Glomerular endothelial cell (primary cell): ENCODE measurements at places on chromosomes 2 and 18. TPM values are rescaled to one million over a fixed set of nuclear protein-coding genes. Genes with fewer than 3 reads are reported as not detected.

DNA sequence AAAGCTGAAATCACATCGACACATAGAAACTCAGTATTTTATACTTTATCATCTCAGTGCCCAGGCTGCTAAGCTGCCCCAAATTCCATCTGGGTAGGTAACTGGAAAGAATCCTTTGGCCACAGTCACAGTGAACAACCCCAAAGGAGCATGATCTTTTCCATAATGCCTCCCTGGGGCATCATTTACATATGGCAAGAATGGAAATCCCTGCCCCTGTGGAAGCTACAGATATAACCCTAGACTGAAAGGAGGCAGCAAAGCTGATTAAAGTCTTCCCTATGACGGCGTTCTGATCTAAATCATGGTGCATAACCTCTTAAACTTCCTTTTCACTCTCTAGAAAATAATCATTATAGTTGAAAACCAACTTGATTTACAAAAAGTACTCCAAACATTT is 41.5 kb downstream of the MAP3K19 start:
- no peak for DNase-seq

DNA sequence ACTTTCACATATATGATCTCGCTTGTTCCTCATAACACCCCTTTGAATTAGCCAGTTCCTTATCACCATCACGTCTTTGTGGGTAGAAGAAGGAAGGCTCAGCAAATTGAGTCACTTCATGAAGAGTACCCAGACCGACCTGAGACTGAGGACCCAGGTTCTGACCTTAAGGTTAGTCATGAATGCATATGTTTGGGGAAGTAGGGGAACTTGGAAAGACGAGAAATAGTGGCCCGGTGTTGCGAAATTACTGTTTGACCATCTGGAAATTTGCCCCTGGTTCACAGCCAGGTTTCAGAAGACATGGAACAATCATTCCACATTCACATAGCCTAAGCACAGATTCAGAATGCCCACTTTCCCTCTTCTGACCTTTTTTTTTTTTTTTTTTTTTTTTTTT is 59.8 kb downstream of the MEIS1 start:
- no peak for DNase-seq

The ZAP70 gene
- total RNA-seq, result 2.7 and 4.6 TPM in 2 replicates

GRCh38 chr2:99801327-99801901 is 311.6 kb upstream of the REV1 start:
- no peak for DNase-seq

DNA sequence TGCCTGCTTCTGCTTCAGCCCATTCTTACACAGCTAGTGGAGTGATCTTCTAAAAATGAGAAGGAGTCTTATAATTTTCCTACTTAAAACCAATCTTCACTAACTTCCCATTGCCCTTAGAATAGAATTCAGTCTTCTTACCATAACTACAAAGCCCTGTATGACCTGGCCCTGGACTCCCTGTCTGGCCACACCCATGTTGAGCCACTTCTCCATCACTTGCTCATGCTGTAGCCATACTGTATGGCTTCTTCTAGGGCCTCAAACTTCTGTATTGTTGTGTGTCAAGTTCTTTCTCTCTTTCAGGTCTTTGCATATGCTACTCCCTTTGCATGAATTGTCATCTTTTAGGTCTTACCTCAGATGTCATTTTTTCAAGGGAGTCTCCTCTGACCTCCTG is 11.2 kb downstream of the DGUOK start:
- DNase-seq, result no peak

The DSG4 gene
- total RNA-seq, result not detected in 2 replicates

The TTR gene
- not detected in 2 replicates for total RNA-seq
